ENCODE measurements at places on chromosomes 1 and 21.

- DNase-seq = peak; percentile 23
Measured at GRCh38 chr1:38586993-38587646, 272.5 kb downstream of the RRAGC start.

DNA sequence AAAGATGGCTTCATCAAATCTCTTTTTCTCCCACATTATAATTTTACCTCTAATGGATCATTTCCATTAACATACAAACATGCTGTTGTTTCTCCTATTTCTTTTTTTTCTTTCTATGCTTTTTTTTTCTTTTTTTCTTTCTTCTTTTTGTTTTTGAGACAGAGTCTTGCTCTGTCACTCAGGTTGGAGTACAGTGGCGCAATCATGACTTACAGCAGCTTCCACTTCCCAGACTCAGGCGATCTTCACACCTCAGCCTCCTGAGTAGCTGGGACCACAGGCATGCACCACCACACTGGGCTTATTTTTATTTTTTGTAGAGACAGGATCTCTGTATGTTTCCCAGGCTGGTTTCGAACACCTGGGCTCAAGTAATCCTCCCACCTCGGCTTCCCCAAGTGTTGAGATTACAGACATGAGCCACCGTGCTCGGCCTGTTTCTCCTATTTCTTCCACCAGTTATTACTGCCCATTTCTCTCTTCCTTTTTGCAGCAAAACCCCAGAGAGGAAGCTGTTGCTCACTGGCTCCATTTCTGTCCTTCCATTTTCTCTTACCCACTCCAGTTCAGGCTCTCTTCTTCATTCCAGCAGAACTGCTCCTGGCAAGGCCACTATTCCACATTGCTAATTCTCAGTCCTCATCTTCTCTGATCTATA is 32.1 kb upstream of the OPRD1 start:
- DNase-seq = no peak

DNA sequence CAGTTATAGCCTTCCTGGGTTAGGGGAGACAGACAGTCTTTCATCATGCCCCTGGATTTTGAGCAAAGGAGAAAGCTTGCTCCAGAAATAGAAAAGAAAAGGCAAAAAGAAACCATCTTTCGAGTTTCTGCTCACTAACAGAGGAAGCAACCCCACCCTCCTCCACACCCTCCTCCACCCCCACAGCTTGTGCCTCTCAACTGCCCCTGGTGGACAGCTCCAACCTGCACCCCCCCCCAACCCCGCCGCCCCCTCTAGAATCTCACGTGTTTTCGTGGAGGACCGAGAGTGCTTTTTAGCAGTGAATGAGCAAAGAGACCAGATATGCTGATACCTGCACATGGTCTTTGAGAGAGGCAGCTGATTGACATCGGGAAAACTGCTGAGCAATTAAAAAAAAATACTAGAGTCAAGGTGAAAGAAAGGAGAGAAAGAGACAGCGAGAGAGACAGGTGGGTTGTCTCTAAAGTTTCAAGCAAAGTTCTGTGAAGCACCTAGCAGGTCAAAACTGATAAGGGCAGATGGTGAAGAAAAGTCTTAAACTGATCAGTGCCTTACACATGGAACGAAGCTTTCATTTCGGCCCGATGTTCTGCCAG is 358.3 kb downstream of the KIF26B start:
- no peak for DNase-seq

DNA sequence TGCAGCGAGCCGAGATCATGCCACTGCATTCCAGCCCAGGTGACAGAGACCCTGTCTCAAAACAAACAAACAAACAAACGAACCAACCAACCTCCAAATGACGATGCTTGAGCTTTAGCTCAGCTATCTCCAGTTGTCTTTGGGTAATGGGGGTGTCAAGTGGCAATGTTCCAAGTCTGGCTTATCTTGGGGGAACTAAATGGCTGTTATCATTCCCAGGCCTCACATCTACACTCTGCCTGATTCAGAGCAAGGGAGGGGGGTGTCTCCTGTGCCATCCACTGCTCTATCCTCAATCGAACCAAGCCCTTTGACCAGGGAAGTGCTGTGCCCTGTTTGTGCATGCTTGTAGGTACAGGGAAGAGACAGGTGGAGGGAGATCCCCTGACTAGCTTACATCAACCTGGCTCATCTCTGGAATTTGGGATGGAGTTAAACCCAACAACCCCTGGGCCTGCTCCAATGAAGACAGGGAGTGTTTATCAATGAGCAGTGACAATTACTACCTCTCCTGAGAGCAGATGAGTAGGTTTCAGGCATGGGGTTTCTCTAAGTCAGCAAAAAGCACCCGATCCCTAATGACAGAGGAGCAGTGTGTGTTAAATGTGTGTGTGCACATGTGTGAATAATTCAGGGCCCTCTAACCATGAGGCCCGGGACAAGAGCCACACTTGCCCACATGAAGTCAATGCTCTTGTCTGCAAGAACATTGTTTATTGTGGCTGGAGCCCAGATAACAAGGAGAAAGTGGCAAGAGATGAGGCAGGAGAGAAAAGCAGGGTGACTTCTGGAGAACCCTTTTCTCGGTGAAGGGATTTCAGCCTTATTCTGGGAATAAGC is 20.3 kb upstream of the IL6R start:
- DNase-seq = no peak

GRCh38 chr1:182389619-182390047 is 2.0 kb downstream of the GLUL start:
- DNase-seq = no peak

DNA sequence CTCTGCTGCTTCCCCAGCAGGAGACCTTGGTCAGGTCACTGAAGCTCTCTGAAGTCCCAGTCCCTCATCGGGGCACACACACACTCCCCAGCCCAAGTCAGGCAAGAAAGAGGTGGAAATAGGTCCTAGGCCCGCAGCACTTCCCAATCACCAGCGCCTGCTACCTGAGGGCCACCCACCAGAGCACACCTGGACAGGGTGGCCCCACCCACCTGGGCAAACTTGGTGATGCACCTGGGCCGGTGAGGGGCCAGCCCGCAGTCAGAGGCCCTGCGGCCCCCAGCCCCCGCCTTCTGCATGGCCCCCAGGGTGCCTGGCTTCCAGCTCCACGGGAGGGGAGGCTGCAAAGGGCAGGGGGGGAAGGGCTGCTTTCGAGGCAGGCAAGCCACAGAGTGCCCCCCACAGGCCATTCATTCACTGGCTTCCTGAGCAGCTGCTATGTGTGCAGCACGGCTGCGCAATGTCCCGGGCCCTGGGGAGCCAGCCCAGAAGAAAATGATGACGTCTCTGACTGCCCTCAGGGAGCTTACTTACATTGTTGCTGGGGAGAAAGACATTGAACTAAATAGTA is 4.7 kb downstream of the SH2D5 start:
- DNase-seq = no peak

- DNase-seq = no peak
Measured at GRCh38 chr1:247084771-247085170, 6.2 kb upstream of the ZNF670 start.

DNA sequence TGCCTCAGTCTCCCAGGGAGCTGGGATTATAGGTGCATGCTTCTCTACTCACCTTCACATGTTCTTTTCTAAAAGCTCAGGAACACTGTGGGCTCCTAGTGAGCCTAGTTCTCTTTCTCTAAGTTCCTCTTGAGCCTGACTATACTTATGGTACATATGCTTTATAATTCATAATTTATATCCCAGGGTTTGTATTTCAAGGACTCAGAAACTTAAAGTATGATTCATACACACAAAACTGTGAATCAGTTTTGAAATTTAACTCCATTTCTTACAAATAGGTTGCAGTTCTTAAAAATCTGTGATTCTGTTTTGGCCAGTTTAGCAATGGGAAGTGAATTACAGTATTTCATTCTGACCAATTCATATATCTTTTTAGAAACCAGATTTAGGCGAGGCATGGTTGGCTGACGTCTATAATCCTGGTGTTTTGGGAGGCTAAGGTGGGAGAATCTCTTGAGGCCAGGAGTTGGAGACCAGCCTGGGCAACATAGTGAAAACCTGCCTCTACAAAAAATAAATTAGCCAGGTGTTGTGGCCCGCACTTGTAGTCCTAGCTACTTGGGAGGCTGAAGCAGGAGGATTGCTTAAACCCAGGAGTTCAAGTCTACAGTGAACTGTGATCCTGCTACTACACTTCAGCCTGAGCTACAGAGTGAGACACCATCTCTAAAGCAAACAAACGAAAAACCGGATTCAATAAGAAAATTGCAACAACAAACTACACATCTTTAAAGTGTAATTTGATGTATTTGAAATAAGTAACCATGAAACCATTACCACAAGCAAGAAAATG is 15.6 kb downstream of the RASAL2 start:
- DNase-seq = no peak

GRCh38 chr1:109659997-109660690 is 4.2 kb downstream of the GSTM4 start:
- no peak for DNase-seq

DNA sequence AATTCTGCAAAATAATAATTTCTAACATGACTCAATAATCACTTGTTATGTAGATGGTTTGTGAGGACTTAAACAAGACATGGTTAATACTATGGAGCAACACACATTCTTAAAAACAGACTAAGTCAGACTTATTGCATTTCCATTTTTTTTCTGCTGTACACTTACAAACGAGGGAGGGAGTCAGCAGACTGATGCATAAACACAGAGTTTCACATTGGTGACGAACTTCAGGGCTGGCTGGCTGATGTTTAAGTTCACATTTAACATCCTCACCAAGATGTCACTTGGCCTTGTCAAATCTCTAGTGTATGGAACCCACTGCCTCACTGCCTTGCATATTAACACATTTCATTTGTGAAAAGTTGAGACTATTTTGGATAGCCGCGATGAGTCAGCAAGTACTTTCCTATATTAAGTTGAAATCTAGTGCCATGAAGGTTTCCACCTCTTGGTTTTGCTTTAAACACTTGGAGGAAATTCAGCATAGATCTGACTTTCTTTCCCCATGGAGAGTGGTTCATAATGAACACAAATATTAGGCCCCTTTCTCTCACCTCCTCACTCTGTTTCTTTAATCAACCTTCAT is 337.5 kb upstream of the RUNX1 start:
- DNase-seq = no peak

- no peak for DNase-seq
Measured at GRCh38 chr1:165647970-165648369, 16.9 kb downstream of the MGST3 start.

- DNase-seq = no peak
Measured at GRCh38 chr1:33190701-33191100, 8.9 kb upstream of the TRIM62 start.

- DNase-seq = no peak
Measured at GRCh38 chr1:228176024-228176395, 10.4 kb downstream of the IBA57 start.

GRCh38 chr1:216184126-216184680 is 239.0 kb downstream of the USH2A start:
- DNase-seq = no peak

DNA sequence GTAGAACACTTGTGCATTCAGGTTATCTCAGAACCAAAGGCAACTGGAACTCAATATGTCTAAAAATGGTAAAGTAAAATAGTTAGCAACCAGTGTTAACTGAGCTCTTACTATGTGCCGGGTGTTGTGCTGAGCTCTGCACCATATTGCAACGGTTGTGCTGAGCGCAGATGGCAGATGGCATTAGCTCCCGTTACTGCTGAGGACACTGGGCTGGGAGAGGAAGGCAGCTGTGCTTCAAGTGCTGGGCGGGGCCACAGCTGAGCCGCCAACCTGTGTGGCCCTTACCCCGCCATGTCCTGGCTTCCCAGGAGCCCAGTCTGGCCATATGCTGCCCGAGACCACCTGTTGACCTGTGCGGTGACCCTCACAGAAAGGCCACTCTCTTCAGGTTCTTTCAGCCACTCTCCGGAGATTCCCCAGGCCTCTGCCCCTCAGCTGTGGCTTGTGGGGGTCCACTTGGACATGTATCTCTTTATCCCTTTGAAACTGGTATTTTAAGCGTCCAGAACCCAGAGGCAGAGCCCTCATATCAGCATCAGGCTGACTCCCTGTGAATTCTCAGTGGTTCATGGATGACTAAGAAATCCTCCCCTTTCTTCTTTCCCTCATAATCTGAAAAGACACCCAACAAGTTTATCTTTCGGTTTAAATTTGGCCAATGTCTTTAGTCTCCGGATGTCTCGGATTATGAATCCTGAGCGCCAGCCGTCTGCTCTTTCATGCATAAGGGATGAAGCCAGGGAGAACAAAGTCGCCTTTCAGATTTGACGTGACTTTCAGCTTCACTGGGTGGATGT is 26.4 kb downstream of the LDLRAP1 start:
- no peak for DNase-seq

- no peak for DNase-seq
Measured at GRCh38 chr1:160460683-160461287, 60.4 kb downstream of the VANGL2 start.

- DNase-seq = no peak
Measured at GRCh38 chr1:8200317-8201115, 117.4 kb upstream of the SLC45A1 start.

GRCh38 chr1:237638555-237638954 is 252.2 kb downstream of the ZP4 start:
- DNase-seq = no peak
